ENCODE measurements at places on chromosomes 2 and 18. TPM values are rescaled to one million over a fixed set of nuclear protein-coding genes. Genes with fewer than 3 reads are reported as not detected.

Gene POTEE
- not detected for total RNA-seq

Gene TEKT4
- not detected for total RNA-seq

DNA sequence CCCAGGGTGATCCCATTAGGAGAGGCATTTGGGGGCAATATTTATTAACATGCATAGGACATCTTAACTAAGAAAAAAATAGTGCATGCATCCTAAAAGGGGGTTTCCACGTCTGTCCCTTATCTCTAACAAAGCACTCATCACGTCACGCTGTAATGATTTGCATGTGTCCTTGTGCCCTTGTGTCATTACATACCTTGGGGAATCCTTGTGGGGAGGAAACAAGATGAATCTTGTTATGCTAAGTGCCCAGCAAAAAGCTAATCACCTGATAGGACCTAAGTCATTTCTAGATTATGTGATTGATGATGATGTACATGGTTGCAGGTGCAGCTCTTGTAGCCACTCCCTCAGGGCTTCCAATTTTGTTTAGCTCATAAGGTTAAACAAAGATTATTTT, 250.9 kb downstream of the FBXO15 start:
- no peak for DNase-seq

- DNase-seq = no peak
These were observed 21.4 kb upstream of the MGAT5 start for GRCh38 chr2:134232461-134232860.

DNA sequence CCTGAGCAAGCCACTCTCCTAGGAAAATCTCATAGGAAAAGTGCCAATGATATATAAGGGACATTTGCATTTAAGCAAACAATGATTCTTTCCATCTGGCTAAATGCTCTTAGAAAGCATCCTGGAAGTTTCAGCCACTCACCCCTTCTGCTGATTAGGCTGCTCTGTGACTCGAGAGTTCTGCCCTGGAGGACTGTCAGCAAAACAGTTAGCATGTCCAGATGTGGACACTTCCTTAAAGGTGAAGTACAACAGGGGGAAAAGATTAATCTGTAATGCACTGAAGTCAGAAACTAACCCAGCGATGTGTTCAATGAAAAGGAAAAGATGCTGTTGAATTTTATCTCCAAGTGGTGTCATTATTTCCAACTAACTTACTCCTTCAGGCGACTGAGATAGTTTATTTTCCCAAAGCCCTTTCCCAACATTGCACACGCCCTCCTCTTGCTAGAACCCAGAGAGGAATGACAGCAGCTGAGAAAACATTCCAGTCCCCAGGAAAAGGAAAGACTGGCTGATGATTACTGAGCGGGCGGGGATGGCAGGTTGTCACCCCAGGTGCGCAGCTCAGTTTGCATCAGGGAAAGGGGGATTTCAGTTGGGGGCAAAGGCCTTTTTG, 214.0 kb downstream of the SS18 start:
- no peak for DNase-seq

DNA sequence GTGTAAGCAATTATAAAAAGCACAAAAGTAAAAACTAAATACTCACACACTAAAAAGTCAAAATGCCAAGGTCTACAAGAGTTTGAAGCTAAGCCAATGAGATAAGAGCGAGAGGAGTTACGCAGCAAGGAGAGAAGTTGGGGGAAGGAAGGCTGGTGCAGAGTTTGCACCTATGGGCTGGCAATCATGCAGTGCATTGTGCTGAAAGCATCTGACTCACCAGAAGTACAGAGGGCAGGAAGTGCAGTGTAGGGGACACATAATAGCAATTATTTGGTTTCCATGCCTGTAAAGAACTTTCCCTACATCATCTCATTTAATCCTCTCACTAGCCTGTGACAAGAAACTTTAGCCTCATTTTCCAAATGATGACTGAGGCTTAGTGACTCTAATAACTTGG, 142.7 kb upstream of the KYNU start:
- no peak for DNase-seq

DNA sequence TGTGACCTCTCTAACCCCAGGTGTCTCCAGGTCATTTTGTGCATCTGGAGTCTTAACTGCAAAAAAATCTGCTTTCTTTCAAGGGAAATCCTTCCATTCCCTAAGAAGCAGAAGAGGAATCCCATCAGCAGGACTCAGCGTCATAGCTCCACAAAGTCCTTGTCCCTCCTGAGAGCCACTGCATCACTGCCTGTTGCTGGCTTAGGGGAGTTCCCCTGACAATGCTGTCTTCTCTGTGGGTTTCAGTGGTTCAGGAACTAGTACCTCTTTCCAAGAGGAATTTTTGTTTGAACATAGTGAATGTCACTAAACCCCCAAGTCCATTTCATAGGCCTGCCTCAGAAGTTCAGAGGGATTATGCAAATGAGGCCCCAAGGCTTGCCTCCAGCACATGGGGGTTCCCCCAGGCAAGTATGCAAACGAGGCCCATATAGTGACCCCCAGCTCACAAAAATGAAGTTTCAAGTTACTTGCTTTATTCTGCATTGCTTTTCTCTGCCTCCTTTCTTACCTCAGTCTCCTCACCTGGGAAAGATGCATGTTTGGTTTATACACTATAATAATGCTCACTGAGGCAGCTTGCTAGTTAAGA, 513.9 kb upstream of the MEX3C start:
- DNase-seq = no peak

All from omental fat pad (tissue), 4 donors.